H1 (cell line): ENCODE measurements at places on chromosomes 2 and 18. TPM values are rescaled to one million over a fixed set of nuclear protein-coding genes. Genes with fewer than 3 reads are reported as not detected.

GRCh38 chr18:58820251-58820650 is 44.4 kb upstream of the ZNF532 start:
- DNase-seq, result no peak
- H3K4me3 ChIP-seq, result no peak overlapping the region
- no peaks in the 10 kb centered on the region for H3K27me3 ChIP-seq
- no peak overlapping the region for H3K27ac ChIP-seq
- no peaks in the 10 kb centered on the region for H3K36me3 ChIP-seq
- H3K4me1 ChIP-seq, result peaks cover 5% of the 10 kb centered on the region

- no peaks in the 10 kb centered on the region for H3K27me3 ChIP-seq
- DNase-seq, result no peak
- no peaks in the 10 kb centered on the region for H3K4me1 ChIP-seq
Measured at GRCh38 chr2:128197059-128197458, 106.1 kb downstream of the UGGT1 start.

GRCh38 chr18:56576826-56577573 is 61.4 kb downstream of the TXNL1 start:
- no peak overlapping the region for H3K4me3 ChIP-seq
- H3K27ac ChIP-seq, result no peak overlapping the region
- H3K36me3 ChIP-seq, result no peaks in the 10 kb centered on the region
- H3K4me1 ChIP-seq, result no peaks in the 10 kb centered on the region; the same call in 1 of the 2 replicates
- 0 out of 2 replicates have a peak, but pooled peaks cover 2% of the 10 kb centered on the region for H3K27me3 ChIP-seq

DNA sequence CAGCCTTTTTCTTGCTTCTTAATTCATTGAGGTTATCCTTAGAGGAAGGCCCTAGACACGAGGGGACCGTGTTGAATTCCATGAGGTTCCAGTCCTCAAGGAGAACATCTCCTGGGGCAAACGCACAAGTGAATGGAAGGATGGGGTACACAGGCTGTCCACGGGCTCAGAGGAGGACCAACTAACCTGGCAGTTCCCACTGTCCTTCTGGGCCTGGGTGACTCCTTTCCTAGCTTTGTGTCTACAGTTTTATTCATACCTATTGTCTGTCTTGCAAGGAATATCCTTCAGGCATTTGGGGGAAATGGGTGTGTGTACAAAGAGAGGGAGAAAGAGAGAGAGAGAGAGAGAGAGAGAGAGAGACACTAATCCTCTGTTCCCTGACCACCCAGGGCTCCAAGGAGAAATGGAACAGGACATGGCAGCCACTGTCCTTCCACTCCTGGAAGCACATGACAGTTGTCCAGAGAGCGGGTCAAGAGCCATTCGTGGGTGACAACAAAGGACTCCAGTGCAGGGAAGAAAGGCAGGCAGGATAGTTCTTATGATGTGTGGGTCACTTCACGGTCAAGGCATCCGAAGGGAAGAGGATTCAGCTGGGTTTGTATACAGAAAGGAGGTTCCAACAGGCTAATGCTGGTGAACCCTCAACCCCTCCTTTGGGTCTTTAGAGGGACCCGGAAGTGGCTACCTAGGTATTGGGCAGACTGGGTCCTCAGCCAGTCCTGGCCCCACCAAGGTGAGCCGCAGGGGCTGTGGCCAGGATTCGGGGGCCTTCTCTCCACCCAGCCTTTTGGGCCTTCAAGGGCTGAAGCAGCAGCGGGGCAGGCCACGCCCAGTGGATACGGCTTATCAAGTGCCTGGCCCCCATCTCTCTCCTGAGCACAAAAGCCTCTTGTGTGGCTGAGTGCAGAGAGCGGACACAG is 150.6 kb downstream of the MYCN start:
- H3K4me3 ChIP-seq, result no peak overlapping the region
- H3K27me3 ChIP-seq, result no peaks in the 10 kb centered on the region
- DNase-seq, result no peak
- H3K27ac ChIP-seq, result no peak overlapping the region
- H3K4me1 ChIP-seq, result no peaks in the 10 kb centered on the region

Gene ASTL
- total RNA-seq, result 0.60 and 0.75 TPM in 2 replicates

DNA sequence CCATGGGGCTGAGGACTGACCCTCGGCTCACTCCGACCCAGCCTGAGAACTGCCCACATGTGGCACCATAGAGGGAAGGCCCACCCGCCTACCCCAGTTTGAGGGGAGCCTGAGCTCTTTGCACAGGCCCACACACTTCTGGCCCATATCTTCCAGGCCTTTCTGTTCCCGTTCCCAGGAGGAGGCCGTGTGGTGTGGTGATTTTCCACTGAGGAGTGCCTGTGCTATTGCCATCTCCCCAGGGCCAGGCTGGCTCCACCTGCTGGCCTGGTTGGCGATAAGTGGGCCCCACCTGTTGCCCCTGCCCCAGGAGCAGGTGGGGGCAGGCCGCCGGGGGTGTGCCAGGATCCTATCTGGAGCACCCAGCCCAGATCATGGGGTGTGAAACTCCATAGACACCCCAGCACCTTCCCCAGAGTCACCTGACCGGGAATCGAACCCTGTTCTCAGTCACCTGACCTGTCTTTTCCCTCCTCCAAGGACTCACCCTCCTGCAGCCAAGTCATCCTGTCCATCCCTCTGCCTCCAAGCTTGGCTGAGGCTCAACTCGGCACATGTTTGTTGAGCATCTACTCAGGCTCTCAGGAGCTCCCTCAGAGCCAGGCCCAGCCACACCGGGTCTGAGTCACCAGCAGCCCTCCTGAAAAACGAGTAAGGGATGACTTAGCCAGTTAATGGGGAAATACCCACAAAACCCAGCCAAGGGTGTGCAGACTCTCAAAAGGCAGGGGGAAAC is 120.1 kb downstream of the CYP26B1 start:
- no peaks in the 10 kb centered on the region for H3K4me1 ChIP-seq
- no peak overlapping the region for H3K27ac ChIP-seq
- no peaks in the 10 kb centered on the region for H3K36me3 ChIP-seq
- no peaks in the 10 kb centered on the region for H3K27me3 ChIP-seq

GRCh38 chr2:54465143-54465542 is 9.0 kb downstream of the SPTBN1 start:
- H3K27ac ChIP-seq, result no peak overlapping the region
- no peak for DNase-seq
- H3K4me3 ChIP-seq, result no peak overlapping the region
- H3K27me3 ChIP-seq, result no peaks in the 10 kb centered on the region
- no peaks in the 10 kb centered on the region; the same call in 1 of the 2 replicates for H3K4me1 ChIP-seq
- no peaks in the 10 kb centered on the region for H3K36me3 ChIP-seq

GRCh38 chr18:46301081-46301480 is 196.9 kb downstream of the HAUS1 start:
- H3K4me1 ChIP-seq, result no peaks in the 10 kb centered on the region
- DNase-seq, result no peak
- no peak overlapping the region for H3K4me3 ChIP-seq
- H3K27ac ChIP-seq, result no peak overlapping the region
- H3K36me3 ChIP-seq, result no peaks in the 10 kb centered on the region
- H3K27me3 ChIP-seq, result no peaks in the 10 kb centered on the region

GRCh38 chr2:88615822-88616221 is 11.4 kb downstream of the EIF2AK3 start:
- no peaks in the 10 kb centered on the region for H3K36me3 ChIP-seq
- H3K27ac ChIP-seq, result no peak overlapping the region
- no peaks in the 10 kb centered on the region for H3K4me1 ChIP-seq

DNA sequence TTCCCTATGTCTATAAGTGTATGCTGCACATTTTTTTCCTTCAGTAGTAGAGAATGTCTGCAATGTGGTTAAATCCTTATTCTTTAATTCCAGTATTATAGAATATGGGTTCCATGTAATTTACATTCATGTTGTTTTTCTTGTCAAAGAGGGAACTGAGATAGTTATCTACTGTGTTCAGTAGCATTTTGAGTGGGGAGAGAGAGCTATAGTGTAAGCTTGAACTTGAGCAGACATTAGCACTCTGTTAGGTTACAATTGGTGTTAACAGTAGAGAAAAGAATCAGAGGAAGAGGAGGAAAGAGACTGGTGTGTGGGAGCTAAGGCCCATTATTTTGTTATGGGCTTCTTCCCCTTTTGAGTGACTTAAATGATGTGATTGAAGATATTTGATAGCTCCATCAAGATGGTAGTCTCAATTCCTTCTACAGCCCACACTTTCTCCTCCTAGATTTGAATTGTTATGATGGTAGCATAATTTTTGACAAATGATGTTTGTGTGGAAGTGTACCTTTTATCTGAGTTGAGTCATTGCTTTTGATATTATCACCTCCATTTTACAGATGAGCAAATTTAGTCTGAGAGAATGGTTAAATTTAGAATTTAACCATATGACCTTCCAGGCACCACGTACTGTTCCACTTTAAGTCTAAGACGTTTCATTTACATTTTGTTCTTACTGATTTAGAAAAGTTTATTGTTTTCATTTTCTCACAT is 71.3 kb downstream of the FMNL2 start:
- no peak for DNase-seq
- H3K27me3 ChIP-seq, result no peaks in the 10 kb centered on the region
- H3K4me3 ChIP-seq, result no peak overlapping the region
- no peaks in the 10 kb centered on the region for H3K36me3 ChIP-seq
- H3K4me1 ChIP-seq, result peaks cover 9% of the 10 kb centered on the region; the same call in 1 of the 2 replicates

Gene RSAD2
- total RNA-seq, result not detected in 2 replicates

Gene TRABD2A
- 18.6 and 19.7 TPM in 2 replicates for total RNA-seq

- no peaks in the 10 kb centered on the region for H3K36me3 ChIP-seq
- no peak for DNase-seq
- H3K27ac ChIP-seq, result no peak overlapping the region
- H3K27me3 ChIP-seq, result no peaks in the 10 kb centered on the region
- H3K4me1 ChIP-seq, result peaks cover 3% of the 10 kb centered on the region
Measured at GRCh38 chr2:18745431-18746272, 156.3 kb upstream of the NT5C1B start.

Gene RASGRP3
- total RNA-seq, result not detected in 2 replicates

Gene MC4R
- not detected in 2 replicates for total RNA-seq

DNA sequence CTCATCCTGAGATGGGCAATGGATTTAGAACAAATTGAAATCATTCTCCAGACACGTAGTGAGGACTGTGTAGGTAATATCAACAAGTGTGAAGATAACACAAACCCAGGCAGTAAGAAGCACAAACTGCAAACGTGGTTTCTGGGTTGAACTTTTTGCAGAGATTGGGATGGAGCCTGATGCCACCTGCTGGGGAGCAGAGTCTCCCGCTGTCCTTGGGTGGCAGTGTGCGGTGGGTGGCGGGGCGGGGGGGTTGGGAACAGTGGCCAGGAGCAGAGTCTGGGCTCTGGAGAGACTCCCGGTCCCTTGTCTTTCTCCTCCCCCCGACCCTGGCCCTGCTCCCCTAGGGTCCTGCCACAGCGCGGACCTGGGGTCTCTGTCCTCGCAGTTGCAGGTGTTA is 19.5 kb downstream of the TRAF3IP1 start:
- DNase-seq, result no peak
- H3K36me3 ChIP-seq, result no peaks in the 10 kb centered on the region
- H3K27me3 ChIP-seq, result no peaks in the 10 kb centered on the region
- H3K4me1 ChIP-seq, result 0 out of 2 replicates have a peak, but pooled peaks cover 2% of the 10 kb centered on the region
- H3K4me3 ChIP-seq, result no peak overlapping the region

GRCh38 chr2:166230024-166230723 is 102.4 kb upstream of the SCN1A start:
- H3K4me1 ChIP-seq, result no peaks in the 10 kb centered on the region
- H3K4me3 ChIP-seq, result no peak overlapping the region
- no peak for DNase-seq
- no peak overlapping the region for H3K27ac ChIP-seq
- H3K36me3 ChIP-seq, result no peaks in the 10 kb centered on the region

DNA sequence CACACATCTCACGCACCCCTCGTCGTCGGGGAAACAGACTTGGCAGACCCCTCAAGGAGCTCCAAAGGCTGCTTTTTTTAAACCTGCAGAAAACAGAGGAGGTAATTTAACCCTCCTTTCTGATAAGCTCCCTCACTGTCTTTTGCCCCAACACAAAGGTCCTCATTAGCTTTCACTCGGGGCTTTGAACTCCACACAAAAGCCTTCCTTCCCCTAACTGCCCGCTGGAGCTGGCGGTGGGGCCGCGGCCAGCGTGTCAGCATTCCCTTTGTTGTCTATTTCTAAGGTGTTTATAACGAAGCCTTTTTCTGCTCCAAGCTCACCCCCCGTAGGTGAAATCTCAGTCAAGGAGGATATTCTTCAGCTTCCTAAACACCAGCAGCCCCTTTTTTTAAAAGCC is 43.5 kb upstream of the ID2 start:
- peaks cover 2% of the 10 kb centered on the region; the same call in 1 of the 2 replicates for H3K27me3 ChIP-seq
- H3K36me3 ChIP-seq, result no peaks in the 10 kb centered on the region
- no peak overlapping the region for H3K27ac ChIP-seq
- no peak for DNase-seq
- peak overlapping the region; percentile 25; the same call in 1 of the 2 replicates for H3K4me3 ChIP-seq
- peaks cover 45% of the 10 kb centered on the region for H3K4me1 ChIP-seq

GRCh38 chr2:149738767-149739166 is 151.2 kb upstream of the MMADHC start:
- no peaks in the 10 kb centered on the region for H3K27me3 ChIP-seq
- DNase-seq, result no peak
- no peak overlapping the region for H3K4me3 ChIP-seq
- no peak overlapping the region for H3K27ac ChIP-seq
- no peaks in the 10 kb centered on the region for H3K36me3 ChIP-seq

Gene CERKL
- not detected in 2 replicates for total RNA-seq

GRCh38 chr2:134722728-134723127 is 3.9 kb upstream of the TMEM163 start:
- H3K27ac ChIP-seq, result no peak overlapping the region
- H3K36me3 ChIP-seq, result no peaks in the 10 kb centered on the region
- H3K27me3 ChIP-seq, result peaks cover 27% of the 10 kb centered on the region
- no peaks in the 10 kb centered on the region for H3K4me1 ChIP-seq

GRCh38 chr18:42778445-42779042 is 336.9 kb downstream of the RIT2 start:
- H3K4me1 ChIP-seq, result no peaks in the 10 kb centered on the region
- no peak for DNase-seq
- no peak overlapping the region for H3K4me3 ChIP-seq
- no peaks in the 10 kb centered on the region for H3K27me3 ChIP-seq
- H3K27ac ChIP-seq, result no peak overlapping the region
- no peaks in the 10 kb centered on the region for H3K36me3 ChIP-seq

Gene IKZF2
- total RNA-seq, result 4.4 and 5.8 TPM in 2 replicates

DNA sequence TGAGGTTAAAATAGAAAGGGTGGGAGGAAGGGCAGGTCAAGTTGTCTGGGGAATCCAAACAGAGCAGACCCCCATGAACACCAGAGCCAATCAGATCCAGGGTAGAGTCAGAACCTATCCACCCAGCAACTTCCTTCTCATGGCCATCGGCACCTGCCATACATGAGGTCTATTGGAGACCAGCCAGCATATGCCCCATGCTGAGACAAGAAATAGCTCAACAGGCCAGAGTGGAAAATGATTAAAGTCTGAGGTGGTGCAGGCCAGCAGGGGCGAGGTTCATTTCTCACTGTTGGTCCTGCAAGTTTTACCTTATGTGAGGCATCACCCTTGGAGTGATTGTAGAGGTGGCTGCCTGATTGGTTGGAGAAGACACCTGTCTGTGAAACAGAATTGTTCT is 89.2 kb downstream of the LONRF2 start:
- DNase-seq, result no peak
- no peaks in the 10 kb centered on the region for H3K4me1 ChIP-seq
- no peak overlapping the region for H3K27ac ChIP-seq
- H3K36me3 ChIP-seq, result no peaks in the 10 kb centered on the region
- no peaks in the 10 kb centered on the region for H3K27me3 ChIP-seq
